ENCODE measurements at places on chromosomes 2 and 18. TPM values are rescaled to one million over a fixed set of nuclear protein-coding genes. Genes with fewer than 3 reads are reported as not detected.

DNA sequence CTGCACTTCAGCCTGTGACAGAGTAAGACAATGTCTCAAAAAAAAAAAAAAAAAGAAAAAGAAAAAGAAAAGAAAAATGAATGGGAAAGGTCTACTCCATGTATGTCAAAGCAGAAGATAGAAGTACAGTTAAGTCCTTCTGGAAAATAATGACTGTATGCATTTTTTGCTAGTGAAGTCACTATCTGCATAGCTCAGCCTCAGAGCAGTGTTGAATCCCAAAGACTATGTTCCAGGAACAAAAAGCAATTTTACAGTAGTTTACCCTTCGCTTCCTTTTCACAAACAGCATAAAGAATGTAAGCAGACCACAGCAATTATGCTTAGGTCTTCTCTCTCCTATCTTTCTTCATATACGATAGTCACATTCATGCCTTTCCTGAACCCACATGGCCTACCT, 497.4 kb downstream of the CMPK2 start:
- DNase-seq: no peak

ZNF396 gene
- total RNA-seq: 0.30 TPM

- no peak for DNase-seq
Measured at GRCh38 chr2:121960251-121960650, 204.8 kb downstream of the TSN start.

DNA sequence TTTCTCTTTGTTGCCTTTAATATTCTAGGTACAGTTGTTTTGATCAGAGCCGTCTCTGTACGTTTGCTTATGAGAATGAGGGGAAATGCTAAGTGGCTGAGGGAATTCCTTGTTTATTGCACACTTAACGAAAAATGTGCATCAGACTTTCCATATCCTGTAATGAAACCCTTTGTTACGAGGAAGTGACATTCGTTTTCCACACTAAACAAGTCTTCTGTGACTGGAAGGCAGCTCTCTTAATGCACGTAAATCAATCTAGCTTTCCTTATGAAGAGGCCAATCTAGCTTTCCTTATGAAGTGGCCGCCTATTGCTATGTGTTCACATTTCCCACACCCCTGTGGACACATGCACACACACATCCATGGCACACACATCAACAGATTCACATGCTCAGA, 186.2 kb downstream of the SNTG2 start:
- DNase-seq: no peak

All from lower leg skin (tissue), 4 donors.